Kidney (tissue), 22 donors: ENCODE measurements at places on chromosomes 4 and X. TPM values are rescaled to one million over a fixed set of nuclear protein-coding genes. Genes with fewer than 3 reads are reported as not detected.
A peak's percentile ranks its signal among the peaks of the same experiment; 100 is the strongest.

DNA sequence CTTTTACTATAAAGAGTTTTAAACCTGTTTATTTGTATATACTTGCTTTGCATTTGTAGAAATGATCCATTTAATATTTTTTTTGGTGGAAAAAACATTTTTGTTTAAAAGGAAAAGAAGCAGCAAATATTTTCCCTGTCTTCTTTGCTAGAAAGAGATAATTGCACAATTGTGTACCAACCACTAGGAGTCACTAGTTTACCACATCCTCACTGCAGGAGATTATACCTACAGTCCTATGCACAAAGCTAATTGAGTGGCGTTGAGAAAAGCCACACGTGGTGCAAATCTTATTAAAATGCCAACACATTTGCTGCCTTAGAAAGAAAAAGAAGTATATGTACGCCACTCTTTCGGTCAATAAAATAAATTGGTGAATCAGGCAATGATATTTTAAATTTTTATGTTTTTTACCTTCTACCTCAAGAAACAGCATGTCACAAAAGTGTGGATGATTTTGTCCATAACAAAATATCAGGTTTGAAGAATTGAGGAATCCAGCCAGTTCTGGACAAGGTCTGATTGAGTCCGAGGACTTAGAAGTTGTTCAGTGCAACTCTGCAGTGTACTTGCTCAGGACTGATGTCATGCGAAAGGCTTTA lies 102.9 kb downstream of the GRXCR1 start:
- DNase-seq = no peak
- H3K4me1 ChIP-seq = no peaks in the 10 kb centered on the region
- no peaks in the 10 kb centered on the region for H3K36me3 ChIP-seq
- H3K27me3 ChIP-seq = no peaks in the 10 kb centered on the region
- H3K27ac ChIP-seq = no peak overlapping the region

DNA sequence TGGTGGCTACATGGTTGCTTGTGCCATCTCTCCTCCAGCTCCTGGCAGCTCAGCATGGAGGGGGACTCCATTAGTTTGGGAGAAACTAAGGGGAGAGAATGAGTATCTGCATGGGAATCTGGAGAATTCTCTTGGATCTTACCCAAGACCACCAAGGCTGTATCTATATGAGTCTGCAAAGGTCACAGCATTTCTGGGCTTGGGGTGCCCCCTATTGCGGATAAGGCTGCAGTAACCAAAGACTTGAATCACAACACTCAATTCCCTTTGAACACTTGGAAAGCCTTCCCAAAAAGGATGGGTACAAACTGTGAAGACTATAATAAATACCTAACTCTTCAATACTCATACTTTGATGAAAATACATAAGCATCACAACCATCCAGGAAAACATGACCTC lies 623.5 kb upstream of the NR3C2 start:
- H3K4me1 ChIP-seq = no peaks in the 10 kb centered on the region
- no peaks in the 10 kb centered on the region for H3K27me3 ChIP-seq
- DNase-seq = no peak
- no peak overlapping the region for H3K4me3 ChIP-seq
- no peak overlapping the region for H3K27ac ChIP-seq

Gene FGF2
- 16.9 TPM for total RNA-seq

DNA sequence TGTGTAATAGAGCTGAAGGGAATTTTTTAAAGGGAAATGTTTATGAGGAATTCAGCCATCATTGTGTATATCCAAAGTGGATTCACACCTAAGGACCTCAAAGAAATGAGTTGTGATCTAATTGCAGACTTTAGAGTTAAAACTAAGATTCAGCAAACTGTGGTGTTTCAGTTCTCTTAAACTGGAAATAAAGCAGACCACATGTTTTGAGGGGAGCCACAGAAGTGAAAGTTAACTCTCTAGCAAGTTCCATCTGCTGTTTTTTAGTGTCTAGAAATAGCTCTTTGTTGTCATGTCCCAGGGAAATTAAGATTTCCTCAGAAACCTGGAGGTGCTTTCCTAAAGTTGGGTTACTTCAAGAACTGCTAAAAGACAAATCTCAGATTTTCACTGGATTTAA lies 97.3 kb upstream of the DDX3X start:
- H3K27me3 ChIP-seq = peaks cover 2% of the 10 kb centered on the region
- no peaks in the 10 kb centered on the region for H3K4me1 ChIP-seq
- no peak overlapping the region for H3K4me3 ChIP-seq
- no peak overlapping the region for H3K27ac ChIP-seq
- H3K36me3 ChIP-seq = peaks cover 5% of the 10 kb centered on the region
- DNase-seq = no peak

GRCh38 chr4:129926936-129927335 lies 831.0 kb downstream of the C4orf33 start:
- DNase-seq = peak; percentile 3
- H3K27ac ChIP-seq = no peak overlapping the region
- no peak overlapping the region for H3K4me3 ChIP-seq
- H3K4me1 ChIP-seq = no peaks in the 10 kb centered on the region

- no peaks in the 10 kb centered on the region for H3K36me3 ChIP-seq
- no peak for DNase-seq
- no peaks in the 10 kb centered on the region for H3K4me1 ChIP-seq
- no peak overlapping the region for H3K4me3 ChIP-seq
These were observed 73.3 kb upstream of the ZDHHC15 start for GRCh38 chrX:75596178-75596577.

Gene TRIM60
- not detected for total RNA-seq

Gene MRPS18C
- 44.4 TPM for total RNA-seq

DNA sequence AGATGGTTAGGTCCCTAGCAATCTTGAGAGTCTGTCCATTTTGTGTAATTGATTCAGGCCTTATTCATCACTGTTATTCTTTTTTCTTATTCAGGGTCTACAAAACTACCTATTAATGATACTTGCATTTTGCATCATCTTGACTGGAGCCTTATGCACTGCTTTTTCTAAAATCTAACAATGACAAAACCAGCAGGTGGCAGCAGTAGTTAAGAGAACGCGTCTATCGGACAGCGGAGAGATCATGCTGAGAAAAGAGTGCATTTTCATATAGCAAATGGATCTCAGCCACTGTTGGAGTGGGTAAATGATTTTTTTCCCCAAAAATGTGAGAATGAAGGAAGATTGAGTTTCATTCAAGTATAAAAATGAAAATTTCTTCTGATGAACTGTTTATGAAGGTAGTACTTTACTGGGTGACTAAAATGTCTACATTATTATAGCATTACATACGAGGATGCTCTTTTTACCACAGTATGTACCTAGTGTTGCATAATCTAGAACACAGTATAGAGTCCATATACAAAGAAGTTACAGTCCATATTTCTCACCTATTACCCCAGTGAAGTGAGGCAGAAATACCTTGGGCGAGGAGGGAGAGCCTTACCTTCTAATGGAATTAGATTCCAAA lies 43.2 kb downstream of the TMEM144 start:
- DNase-seq = peak; percentile 36
- H3K27ac ChIP-seq = no peak overlapping the region
- H3K4me1 ChIP-seq = no peaks in the 10 kb centered on the region
- H3K27me3 ChIP-seq = no peaks in the 10 kb centered on the region
- no peaks in the 10 kb centered on the region for H3K36me3 ChIP-seq

DNA sequence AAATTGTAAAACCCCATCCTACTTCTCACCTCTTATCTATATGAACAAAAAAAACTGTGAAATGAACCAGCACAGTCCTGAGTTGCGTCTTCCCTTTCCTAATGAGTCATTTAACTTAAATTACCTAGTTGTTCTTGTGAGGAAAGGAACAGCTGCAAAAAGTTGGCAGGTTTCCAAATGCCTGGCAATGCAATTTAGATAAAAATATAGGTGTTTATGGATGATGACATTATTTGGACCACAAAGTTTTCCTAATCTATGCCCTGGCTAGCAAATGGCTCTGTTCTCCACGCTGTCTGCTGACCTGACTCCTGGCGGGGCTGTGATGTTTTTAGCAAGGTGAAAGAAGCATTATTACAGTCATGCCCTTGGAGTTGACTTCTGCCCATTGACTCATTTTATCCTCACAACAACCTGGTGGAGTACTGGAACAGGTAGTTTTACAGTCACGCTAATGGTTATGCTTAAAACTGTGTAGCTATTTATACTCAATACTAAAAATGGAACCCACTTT lies 29.8 kb upstream of the RELL1 start:
- H3K36me3 ChIP-seq = no peaks in the 10 kb centered on the region
- no peak overlapping the region for H3K4me3 ChIP-seq
- no peak for DNase-seq
- no peaks in the 10 kb centered on the region for H3K27me3 ChIP-seq
- no peak overlapping the region for H3K27ac ChIP-seq

Gene POF1B
- total RNA-seq = 13.1 TPM

DNA sequence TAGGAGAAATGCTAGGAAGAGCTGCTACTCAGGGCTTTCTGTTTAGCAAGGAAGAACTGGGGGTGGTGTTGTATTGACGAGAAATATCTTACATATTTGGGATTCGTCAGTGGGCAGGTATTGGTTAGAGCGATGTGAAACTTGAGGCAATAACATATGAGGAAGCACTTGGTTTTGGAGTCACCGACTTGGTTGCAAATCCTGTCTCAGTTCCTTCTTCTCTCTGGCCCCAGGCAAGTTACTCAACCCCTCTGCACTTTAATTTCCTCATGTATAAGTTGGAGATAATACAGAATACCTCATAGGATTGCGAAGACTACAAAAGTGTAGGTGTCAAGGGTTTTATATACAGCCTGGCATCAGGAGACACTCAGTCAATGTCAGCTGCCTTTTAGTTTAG lies 34.1 kb downstream of the GPAT3 start:
- no peaks in the 10 kb centered on the region for H3K4me1 ChIP-seq
- no peaks in the 10 kb centered on the region for H3K36me3 ChIP-seq
- no peak overlapping the region for H3K4me3 ChIP-seq

GRCh38 chrX:23819385-23820234 lies 36.6 kb downstream of the SAT1 start:
- H3K4me1 ChIP-seq = no peaks in the 10 kb centered on the region
- H3K27ac ChIP-seq = no peak overlapping the region
- H3K4me3 ChIP-seq = no peak overlapping the region
- H3K36me3 ChIP-seq = no peaks in the 10 kb centered on the region
- no peak for DNase-seq
- no peaks in the 10 kb centered on the region for H3K27me3 ChIP-seq

Gene CCNB3
- 1.5 TPM for total RNA-seq

- no peaks in the 10 kb centered on the region for H3K27me3 ChIP-seq
- H3K27ac ChIP-seq = no peak overlapping the region
- H3K36me3 ChIP-seq = no peaks in the 10 kb centered on the region
- no peak overlapping the region for H3K4me3 ChIP-seq
These were observed 7.5 kb upstream of the SLC39A8 start for GRCh38 chr4:102352781-102353180.

GRCh38 chr4:3251691-3252479 lies 2.9 kb downstream of the MSANTD1 start:
- no peak overlapping the region for H3K4me3 ChIP-seq
- H3K27ac ChIP-seq = no peak overlapping the region
- H3K36me3 ChIP-seq = no peaks in the 10 kb centered on the region
- H3K27me3 ChIP-seq = no peaks in the 10 kb centered on the region
- DNase-seq = no peak
- peaks cover 2% of the 10 kb centered on the region for H3K4me1 ChIP-seq

Gene ZCCHC12
- not detected for total RNA-seq

DNA sequence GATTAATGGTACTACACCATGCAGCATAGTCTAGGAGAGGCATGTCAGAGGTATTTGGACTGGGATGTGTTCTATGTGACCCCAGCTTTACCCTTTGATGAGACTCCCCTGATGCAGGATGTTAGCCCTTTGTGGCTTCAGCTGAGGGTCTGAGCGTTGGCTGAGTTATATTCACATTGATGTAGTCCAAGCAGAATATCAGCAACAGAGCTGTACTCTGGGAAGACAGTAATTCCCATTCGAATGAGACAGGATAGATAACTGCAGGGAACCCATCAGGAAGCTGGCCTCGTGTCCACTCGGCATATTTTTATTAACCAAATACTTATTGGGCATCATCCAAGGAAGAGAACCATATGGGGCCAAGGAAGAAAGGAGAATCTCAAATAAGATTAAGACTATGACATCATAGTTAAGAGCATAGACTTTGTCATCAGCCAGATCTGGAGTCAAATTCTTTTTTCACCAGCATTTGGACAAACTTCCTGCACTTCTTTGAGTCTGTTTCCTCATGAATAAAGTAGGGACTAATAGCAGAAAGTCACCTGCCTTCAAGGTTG lies 198.1 kb downstream of the SOWAHB start:
- no peak for DNase-seq
- H3K4me3 ChIP-seq = no peak overlapping the region
- no peaks in the 10 kb centered on the region for H3K27me3 ChIP-seq
- H3K4me1 ChIP-seq = peaks cover 27% of the 10 kb centered on the region
- H3K27ac ChIP-seq = no peak overlapping the region

GRCh38 chr4:48483777-48484493 lies 792 bp downstream of the SLC10A4 start:
- peak; percentile 54 for DNase-seq
- H3K4me1 ChIP-seq = no peaks in the 10 kb centered on the region
- H3K27ac ChIP-seq = no peak overlapping the region

GRCh38 chr4:173237762-173238161 lies 69.2 kb downstream of the GALNT7 start:
- no peaks in the 10 kb centered on the region for H3K27me3 ChIP-seq
- no peaks in the 10 kb centered on the region for H3K4me1 ChIP-seq
- H3K27ac ChIP-seq = no peak overlapping the region
- no peaks in the 10 kb centered on the region for H3K36me3 ChIP-seq

Gene CT45A3
- not detected for total RNA-seq

DNA sequence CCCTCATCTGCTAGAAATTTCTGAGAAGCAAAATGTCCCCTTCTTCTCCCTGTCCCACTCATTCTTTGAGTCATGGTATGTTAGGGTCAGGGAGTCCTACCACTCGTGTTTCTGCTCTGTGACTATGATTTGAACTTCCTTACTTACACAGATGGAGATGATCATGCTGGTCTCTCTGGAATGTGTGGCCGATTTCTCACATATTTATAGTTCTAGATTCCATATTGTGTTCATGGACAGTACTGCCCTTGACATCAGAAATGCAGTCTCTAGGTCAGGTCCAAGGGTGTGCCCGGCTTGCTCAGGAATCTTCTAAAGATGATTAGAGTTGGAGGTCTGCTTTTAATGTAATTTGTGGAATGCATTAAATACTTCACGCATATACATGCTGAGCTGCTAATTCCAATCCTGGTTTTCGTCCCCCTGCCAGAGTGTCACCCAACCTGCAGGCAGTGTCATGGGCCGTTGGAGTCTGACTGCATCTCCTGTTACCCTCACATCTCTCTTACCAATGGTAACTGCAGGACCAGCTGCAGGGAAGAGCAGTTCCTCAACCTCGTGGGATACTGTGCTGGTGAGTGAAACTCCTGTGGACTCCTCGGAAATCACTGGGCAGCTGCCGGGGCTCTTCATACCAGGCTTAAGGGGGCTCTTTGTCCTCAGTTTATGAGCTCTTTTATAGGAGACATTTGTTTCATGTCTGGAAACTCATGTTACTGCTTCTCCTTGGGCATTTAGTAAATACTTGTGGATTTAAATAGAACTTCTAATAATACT lies 214.1 kb upstream of the ANXA3 start:
- no peak overlapping the region for H3K27ac ChIP-seq
- H3K4me1 ChIP-seq = no peaks in the 10 kb centered on the region
- peaks cover 7% of the 10 kb centered on the region for H3K36me3 ChIP-seq
- no peak overlapping the region for H3K4me3 ChIP-seq
- H3K27me3 ChIP-seq = no peaks in the 10 kb centered on the region
- DNase-seq = no peak

Gene EFHC2
- 6.4 TPM for total RNA-seq
